ENCODE measurements at places on chromosomes 4 and X. TPM values are rescaled to one million over a fixed set of nuclear protein-coding genes. Genes with fewer than 3 reads are reported as not detected.

- DNase-seq = no peak
Measured at GRCh38 chrX:18898492-18898891, 85.4 kb downstream of the PHKA2 start.

- DNase-seq = no peak
Measured at GRCh38 chr4:40763228-40763716, 13.5 kb downstream of the NSUN7 start.

GRCh38 chrX:12753366-12753765, 37.8 kb upstream of the PRPS2 start:
- no peak for DNase-seq

- DNase-seq = no peak
Measured at GRCh38 chr4:79044141-79044659, 105.0 kb upstream of the PAQR3 start.

- no peak for DNase-seq
Measured at GRCh38 chr4:44704673-44705072, 21.7 kb downstream of the GNPDA2 start.

GRCh38 chr4:168183717-168184571, 91.6 kb downstream of the ANXA10 start:
- DNase-seq = peak; percentile 32

- DNase-seq = peak; percentile 89
Measured at GRCh38 chr4:6892190-6892908, 17.3 kb upstream of the TBC1D14 start.

CDKN2AIP gene
- 19.7 TPM for total RNA-seq

USP26 gene
- not detected for total RNA-seq

All from H7 (cell line).